Activated CD8-positive, alpha-beta memory T cell treated with anti-CD3 and anti-CD28 coated beads, Interleukin-2, amount 50 U/mL, for 4 hours (primary cell): ENCODE measurements at places on chromosomes 2 and 18.

- DNase-seq, result no peak
Measured at GRCh38 chr2:137205324-137205723, 440.0 kb downstream of the THSD7B start.

DNA sequence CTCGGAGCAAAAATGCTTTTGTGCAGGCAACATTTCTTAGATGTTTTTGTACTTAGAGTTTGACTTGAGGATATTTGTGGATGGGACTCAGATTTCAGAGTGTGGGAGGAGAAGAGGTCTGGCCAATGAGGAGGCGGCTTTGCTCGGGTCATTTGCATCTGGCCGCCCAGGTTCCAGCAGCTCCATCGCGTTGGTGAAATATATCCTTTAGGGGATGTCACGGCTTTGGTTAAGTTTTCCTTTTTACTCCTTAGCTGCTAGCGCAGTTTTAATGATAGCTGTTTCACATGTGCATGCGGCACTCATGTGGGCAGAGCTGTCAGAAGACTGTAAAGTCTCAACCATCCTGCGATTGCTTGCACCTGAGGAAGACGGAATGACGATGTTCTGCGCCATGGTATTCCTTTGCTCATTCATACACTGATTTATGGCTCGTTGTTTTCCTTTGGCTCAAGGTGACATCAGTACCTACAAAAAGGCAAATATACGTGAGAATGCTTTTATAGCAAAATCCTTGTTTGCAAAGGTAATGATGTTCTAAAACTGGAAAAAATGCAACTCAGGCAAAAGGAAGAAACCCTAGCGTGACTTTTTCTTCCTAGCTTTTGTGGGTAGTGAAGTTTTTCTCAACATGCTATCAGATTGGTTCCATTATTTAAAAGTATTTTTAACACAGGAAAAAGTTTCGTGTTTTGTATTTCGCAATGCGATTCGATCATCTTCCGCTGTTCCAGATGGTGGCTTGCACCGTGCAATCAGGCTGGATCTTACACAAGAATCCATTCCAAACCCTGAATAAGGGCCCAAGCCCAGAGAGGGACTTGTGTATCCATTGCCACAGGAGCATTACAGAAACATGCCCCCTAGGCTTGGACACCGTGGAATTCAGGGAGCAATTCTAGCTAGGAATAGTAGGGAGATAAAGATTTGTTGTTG, 70.5 kb upstream of the ZNF516 start:
- no peak for DNase-seq

DNA sequence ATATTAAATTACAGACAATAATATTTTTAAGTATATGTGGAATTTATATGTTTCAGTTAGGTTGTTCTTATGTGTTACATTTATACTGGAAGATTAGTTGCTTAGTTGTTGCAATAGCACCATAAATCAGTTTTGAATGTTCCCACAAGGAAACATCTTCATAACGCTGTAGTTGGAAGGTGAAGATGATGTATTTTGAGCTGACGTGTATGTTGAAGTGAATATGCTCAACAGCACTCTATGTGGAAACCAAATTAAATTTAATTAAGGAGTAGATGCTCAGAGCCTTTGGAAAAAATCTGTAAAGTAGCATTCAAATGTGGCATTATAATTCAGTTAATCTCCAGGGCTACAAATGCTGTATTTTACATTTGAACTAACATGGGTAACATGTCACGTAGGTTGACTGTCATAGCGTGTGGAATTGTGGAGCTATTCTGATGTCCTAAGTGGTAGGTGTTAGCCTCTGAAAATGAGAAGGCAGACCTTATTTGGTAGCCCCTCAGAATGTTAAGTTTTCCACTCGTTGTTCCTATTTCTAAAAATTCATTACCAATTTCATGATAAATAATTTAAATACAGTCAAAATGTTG, 88.5 kb downstream of the MEIS1 start:
- DNase-seq, result no peak

GRCh38 chr2:77831060-77831459, 308.9 kb upstream of the LRRTM4 start:
- DNase-seq, result no peak

DNA sequence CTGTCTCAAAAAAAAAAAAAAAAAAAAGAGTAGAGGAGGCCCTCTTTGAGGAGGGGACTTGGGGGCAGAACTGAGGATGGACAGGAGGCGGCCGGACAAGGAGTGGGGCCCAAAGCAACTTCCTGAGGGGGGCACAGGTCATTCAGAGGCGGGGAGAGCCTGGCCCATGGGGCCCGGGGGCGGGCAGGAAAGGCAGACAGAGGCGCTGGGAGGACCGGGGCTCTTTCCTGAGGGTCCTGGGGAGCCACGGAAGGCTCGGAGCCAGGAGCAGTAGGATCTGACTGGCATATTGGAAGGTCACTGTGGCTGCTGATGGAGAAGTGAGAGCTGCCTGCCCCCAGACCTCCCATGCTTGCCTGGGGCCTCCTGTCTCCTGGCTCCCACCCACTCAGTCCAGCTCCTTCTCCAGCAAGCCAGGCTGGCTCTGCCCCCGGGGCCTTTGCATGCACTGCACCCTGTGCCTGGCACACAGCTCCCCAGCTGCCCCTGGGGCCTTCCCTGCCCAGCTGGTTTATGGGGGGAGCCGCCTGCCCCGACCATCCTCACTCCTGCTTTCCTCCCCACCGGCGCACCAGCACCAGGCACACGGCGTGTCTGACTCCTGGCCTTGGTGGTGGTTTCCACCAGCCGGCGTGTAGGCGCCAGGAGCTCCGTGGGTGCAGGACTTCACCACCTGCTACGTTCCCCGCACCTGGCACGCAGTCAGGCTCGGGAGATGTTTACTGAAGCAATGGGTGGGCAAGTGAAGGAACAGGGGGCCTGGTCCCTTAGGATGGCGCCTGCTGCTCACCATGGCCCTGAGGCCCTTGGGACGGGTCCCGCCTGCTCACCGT, 5.6 kb downstream of the ESPNL start:
- DNase-seq, result peak; percentile 9

GRCh38 chr18:34033968-34034367, 190.7 kb downstream of the NOL4 start:
- no peak for DNase-seq

DNA sequence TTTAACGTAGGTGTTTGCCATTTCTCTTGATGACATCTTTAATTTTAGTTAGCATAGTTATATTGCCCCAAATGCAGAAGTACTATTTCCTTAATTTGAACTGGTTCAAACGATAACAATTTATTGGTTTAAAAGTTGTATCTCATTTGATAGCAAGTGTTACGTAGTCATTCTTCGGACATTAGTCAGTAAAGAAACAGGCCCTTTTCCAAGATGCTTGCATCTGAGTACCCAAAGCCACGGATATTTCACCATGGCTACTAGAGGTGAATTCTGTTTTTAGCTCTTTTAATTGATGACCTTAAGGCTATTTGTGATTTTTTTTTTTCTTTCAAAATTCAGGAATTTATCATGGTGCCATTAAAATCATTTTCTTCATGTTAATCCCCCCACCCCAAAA, 32.1 kb downstream of the GLS start:
- DNase-seq, result no peak

- no peak for DNase-seq
Measured at GRCh38 chr18:26893996-26894395, 28.5 kb upstream of the AQP4 start.

GRCh38 chr2:86821306-86821705, 30.6 kb upstream of the CD8A start:
- DNase-seq, result no peak

- DNase-seq, result no peak
Measured at GRCh38 chr2:590214-591175, 86.7 kb downstream of the TMEM18 start.

DNA sequence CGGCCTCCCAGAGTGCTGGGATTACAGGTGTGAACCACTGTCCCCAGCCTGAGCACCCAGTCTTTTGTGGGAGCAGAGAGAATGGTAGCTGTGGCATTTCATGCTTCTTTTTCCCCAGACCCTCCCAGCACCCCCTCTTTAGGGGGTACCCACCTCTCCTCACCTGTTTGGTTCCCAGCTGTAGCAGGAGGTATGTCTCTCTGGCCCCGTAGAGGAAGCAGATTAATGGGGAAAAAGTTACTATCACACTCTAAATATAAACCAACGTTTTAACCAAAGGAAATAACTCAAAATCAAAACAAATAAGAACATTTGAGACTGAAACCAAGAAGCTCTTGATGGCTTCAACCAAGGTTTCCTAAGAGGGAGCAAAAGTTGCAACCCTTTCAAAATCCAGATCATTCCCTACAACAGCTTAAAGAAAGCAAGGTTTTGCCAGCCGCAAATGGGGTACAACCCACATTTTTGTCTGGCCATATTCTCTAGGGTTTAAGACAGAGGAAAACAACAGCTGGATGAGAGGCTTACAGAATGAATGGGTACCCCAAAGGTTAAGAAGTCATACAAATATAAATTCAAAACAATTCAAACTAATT, 8.0 kb downstream of the RNF125 start:
- DNase-seq, result no peak

- no peak for DNase-seq
Measured at GRCh38 chr18:30280861-30281470, 761.6 kb downstream of the DSC3 start.

GRCh38 chr2:71831193-71831577, 316.5 kb downstream of the CYP26B1 start:
- DNase-seq, result no peak

DNA sequence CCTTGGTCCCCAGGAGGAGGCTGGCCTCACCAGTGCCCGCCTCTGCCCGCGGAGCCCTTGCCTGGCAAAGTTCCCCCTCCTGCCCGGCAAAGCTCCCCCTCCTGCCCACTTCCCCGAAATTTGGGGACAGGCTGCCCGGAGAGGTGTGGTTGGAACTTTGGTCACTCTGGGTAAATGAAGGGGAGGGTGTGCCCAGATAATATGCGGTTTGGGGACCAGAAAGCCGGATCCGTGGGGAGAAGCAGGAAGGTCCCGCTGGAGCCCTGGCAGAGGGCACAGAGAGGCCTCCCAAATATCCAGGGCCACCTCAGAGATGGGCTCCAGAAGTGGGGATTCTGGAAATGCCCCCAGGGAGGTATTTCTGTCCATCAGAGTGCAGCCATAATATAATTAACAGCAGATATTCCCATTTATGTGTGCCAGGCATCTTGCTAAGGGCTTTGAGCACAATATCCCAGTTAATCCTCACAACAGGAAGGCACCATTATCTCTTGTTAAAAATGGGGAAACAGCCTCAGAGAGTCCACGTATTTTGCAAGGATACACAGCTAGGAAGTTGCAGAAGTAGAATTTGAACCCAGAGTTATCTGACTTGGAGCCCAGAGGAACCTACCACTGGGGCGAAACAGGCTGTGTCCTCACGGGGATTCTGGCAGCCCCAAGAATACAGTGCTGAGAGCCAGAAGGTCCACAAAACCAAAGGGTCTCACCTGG, 914 bp downstream of the STEAP3 start:
- DNase-seq, result no peak

- DNase-seq, result no peak
Measured at GRCh38 chr2:100068395-100068794, 74.0 kb downstream of the AFF3 start.

DNA sequence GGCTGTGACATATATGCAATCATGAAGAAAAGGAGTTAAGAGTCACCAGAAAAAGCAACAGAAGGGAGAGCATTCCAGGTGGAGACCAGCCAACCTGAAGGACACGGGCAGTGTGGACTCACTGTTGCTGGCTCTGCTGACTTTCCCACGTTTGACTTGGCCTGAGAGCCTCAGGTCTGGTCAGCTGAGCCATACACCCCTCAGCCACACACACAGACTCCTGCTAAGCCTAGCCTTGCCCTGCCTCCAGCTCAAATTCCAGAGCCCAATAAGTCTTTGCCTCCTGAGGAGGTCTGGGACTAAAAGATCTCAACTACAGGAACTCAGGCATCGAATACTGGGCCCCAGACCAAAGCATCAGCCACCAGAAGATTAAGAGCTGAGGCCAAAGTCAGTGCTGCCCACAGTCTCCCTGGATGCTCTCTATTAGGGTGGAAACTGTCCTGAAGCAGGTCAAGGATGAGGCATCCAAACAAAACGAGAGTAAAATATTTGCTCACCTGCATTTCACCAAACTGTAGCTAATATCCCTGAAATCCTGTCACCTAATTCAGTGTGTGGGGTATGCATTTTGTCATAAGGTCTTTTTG, 23.3 kb downstream of the CACNB4 start:
- DNase-seq, result no peak

DNA sequence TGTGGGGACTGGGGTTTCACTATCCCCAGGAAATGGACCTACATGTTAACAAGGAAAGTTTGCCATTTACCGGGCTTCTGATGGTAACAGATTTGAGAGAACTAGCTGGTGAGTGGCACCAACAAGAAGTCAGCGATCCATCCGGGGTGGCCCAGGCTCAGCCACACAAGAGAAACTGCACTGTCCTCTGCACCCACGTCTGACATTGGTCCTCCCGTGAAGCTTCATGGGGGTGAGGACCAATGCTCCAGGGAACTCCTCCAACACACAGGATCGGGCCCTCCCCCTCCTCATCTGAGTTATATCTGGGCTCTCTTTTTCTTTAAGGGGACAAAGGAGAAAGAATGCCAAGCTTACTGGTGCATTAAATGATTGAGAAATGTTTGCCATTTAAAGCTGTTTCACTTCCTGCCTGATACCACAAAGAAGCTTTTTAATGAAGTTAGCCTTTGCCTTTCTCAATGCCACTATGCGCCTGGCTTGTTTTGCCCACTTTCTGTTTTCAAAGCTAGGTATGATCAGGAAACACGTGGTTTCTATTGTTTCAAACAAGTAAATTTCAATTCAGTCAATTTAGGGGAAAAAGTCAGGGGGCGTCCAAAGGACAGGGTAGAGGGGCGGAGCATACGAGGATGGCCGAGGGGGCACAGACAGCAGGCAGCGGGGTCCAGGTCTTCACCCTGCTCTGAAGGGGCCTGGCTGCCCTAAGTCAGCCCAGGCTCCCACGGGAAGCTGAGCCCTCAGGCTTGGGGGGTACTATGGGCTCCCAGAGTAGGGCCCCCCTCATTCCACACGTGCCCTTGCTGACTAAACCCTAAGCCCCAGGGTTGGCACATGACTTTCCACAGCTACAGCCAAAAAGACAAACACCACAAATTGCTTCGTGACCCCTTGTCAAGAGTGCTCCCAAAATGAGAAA, 204.0 kb upstream of the ID2 start:
- no peak for DNase-seq

DNA sequence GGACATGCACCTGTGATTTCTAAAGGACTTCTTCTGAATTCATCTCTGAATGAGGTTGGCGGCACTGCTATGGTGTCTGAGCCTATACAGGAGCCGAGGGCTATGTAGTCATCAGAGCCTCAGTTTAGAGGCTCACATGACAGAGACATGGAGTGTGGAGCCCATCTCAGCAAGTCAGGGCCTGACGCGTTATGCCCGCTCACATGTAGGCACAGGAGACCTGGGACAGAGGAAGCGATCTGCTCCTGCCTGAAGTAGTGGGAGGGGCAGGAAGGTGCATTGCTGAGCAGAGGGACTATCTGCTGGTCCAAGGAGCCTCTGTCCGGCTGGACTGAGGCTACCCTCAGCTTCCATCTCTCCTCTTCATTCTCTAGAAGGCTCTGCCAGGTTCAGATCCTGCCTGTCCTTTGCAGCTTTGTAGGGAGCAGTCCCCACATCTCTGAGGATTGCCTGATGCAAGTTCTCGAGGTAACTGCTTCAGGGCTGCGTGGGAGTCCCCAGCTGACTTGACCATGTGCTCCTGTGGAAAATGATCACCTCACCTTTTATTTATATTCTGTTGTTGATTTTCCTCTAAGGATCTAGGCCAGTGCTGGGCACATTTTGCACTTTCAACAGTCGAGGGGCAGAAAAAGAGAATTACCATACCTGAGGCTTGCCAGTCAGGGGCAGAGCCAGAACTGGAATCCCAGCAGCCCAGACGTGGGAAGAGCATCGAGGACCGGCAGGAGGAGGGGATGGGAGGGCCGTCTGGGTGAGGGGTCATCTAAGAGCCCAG, 16.6 kb downstream of the KLHL29 start:
- DNase-seq, result no peak
